Uterus (tissue), 4 donors: ENCODE measurements at places on chromosomes 1 and 21. TPM values are rescaled to one million over a fixed set of nuclear protein-coding genes. Genes with fewer than 3 reads are reported as not detected.

Gene SIK1
- total RNA-seq: 7.3 TPM

Gene KLHDC8A
- 7.5 TPM for total RNA-seq

Gene C1orf146
- not detected for total RNA-seq

Gene NR1I3
- total RNA-seq: not detected

Gene APOBEC4
- not detected for total RNA-seq

Gene GCSAML
- total RNA-seq: 1.0 TPM

Gene FCRL5
- total RNA-seq: not detected

Gene IL10
- 0.55 TPM for total RNA-seq

Gene SH3D21
- 11.8 TPM for total RNA-seq

Gene CHAF1B
- total RNA-seq: 3.0 TPM

Gene PLA2G2C
- not detected for total RNA-seq

Gene GJB5
- not detected for total RNA-seq

Gene SLC16A1
- total RNA-seq: 12.6 TPM

Gene GSTM5
- total RNA-seq: 24.8 TPM

Gene ANGPTL7
- total RNA-seq: 0.88 TPM

Gene LAD1
- total RNA-seq: 0.29 TPM

Gene MATN1
- total RNA-seq: not detected

Gene CCDC185
- total RNA-seq: not detected

Gene OR2L13
- 0.21 TPM for total RNA-seq

Gene PLA2G4A
- 32.7 TPM for total RNA-seq

Gene ARHGEF16
- 0.29 TPM for total RNA-seq

Gene MTARC2
- 1.5 TPM for total RNA-seq

Gene GSTM1
- not detected for total RNA-seq
